ENCODE measurements at places on chromosomes 3 and 15.

DNA sequence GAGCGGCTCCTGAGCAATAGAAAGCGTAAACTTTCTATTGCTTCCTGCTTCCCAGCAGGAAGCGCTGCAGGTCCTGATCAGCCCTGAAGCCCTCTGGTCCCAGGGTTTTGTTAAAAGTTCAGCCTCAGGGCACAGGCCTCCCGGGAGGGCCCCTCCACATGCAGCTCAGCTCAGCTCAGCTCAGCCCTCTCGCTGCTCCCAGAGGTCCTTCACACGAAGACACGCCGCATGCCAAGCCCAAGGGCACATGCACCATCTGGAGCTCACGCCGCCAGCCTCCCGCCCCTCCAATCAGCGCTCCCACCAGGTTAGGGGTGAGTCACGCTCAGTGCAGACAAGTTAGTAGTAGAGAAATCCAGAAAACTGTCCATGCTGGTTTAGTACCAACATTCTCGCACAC lies 12.7 kb downstream of the TKT start:
- DNase-seq = no peak

- no peak for DNase-seq
Observed at GRCh38 chr3:110174908-110175307, 837.6 kb upstream of the DPPA4 start.

GRCh38 chr3:69425249-69425648 lies 39.4 kb upstream of the FRMD4B start:
- no peak for DNase-seq

DNA sequence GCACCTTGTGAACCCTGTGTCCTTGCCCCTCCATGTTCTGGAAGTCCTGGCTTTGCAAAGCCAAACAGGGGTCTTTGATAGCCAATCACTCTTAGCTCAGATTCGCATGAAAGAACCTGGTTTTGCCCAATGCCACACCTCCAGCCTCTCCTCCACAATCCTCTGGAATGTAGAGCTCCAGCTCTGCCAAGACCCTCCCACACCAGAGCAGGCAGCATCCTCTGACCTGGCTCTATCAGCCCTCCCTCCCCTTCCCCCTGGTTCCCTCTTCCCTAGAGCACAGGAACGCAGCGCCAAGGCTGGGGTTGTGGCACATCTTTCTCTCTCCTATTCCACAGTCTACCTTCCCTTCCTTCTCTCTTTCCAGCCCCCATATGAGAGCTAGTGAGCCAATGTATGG lies 133.3 kb downstream of the RPLP1 start:
- DNase-seq = no peak

DNA sequence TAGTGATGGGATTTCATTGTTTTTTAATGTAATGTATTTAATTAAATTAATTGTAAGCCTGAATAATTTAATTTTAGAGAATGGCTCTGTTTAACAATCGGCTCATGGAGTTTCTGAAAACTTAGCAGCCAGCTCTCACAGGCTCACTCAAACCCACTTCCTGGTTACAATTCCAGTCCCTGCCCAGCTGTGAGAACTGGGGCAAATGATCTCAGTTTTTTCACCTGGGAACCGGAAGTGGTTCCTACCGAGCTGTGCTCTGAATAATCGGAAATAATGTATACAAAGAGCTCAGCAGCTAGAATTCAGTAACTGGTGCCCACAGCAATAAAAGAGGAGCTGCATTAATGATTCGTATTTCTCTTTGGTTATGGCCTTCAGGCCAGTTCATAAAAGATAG lies 244.3 kb upstream of the MCTP2 start:
- DNase-seq = no peak

DNA sequence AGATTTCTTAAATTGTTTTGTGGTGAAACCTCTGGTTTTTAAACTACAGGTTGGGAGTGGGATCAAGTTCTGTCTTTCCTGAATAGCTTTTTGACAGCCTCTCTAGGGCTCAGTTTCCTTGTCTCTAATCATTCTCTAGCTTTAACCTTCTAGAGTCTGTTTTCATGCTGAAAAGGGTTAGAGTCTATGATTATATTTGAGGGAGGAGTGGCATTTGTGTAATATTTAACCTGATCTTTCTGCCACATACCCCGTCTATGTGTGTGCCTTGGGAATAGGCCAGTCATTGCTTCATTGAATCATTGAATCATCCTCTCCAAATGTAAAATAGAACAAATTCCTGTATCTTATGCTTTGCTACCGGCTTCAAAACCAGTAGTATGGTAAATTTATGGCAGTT lies 204.9 kb downstream of the KLHL25 start:
- DNase-seq = no peak

All from HS-5 (cell line).